T-helper 1 cell (primary cell): ENCODE measurements at places on chromosomes 4 and X.

- DNase-seq, result no peak
Measured at GRCh38 chr4:61320154-61320553, 120.0 kb downstream of the ADGRL3 start.

GRCh38 chr4:146945556-146946374 is at the start of gene TTC29:
Gene TTC29, minus strand, starts transcription at chr4:146945864. Its CDS starts 5,969 bp downstream, at chr4:146939895.
- DNase-seq, result peak; percentile 72

GRCh38 chrX:126820700-126821420 is 1.3 kb downstream of the PRR32 start:
- DNase-seq, result no peak

- no peak for DNase-seq
Measured at GRCh38 chr4:56552273-56552672, 46.7 kb downstream of the ARL9 start.

- no peak for DNase-seq
Measured at GRCh38 chr4:119894650-119895208, 171.9 kb downstream of the MAD2L1 start.

- DNase-seq, result no peak
Measured at GRCh38 chr4:155667568-155668511, 1.2 kb downstream of the GUCY1A1 start.

DNA sequence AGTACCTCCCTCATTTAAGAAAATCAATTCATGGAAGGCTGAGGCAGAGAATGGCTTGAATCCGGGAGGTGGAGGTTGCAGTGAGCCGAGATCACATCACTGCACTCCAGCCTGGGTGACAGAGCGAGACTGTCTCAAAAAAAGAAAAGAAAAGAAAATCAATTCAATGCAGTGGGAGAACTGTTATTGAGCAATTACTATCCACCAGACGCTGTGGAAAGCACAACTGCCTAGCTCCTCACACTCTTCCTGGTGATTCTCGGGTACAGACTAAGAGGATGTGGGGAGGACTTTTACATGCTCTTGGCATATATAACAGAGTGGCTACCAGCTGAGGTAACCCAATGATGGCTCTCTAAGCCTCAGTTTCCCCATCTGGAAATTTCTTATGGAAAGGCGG is 2.7 kb upstream of the TMSB4X start:
- peak; percentile 48 for DNase-seq

DNA sequence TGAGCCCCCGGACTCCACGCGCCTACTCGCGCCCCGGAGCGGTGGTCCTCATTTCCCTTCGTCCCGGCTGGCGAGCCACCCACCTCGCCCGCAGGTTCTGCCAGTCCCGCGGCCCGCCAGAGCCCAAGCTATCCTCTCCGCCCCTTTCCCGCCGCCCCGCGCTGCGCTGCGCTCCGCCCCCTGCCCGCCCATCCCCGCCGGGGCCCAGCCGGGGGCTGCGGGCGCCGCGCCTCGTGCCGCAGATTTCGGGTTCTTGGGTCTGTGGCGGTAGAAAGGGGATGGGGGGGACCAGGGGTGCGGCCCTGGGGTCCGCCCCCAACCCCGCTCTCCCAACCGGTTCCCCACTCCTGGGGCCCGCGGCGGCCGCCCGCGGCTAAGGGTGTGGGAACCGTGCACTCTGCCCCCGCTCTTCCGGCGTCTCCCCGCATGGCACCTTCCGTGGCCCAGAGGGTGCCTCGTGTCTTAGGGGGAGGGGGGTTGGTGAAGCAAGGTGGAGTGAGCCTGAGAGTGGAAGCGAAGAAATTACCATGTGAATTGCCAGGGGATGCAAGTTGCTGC is 650.8 kb upstream of the DIPK2B start:
- DNase-seq, result peak; percentile 29

DNA sequence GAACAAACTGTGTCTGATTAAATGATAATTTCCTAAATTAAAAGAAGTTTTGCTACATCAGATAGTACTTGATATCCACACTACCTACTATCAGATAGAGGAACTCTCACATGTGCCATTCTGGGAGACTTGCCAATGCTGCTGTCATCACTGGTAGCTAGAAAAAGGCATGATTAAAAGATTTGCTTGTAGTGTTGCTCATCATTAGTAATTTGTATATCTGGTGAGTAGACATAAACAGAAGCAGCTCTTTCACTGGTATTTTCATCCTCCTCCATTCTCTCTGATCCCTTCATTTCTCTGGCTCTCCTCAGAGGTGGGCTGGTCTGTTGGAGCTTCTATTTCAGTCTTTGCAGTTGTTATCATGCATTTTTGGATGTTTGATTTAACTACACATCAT is 56.0 kb downstream of the SPRY1 start:
- no peak for DNase-seq

DNA sequence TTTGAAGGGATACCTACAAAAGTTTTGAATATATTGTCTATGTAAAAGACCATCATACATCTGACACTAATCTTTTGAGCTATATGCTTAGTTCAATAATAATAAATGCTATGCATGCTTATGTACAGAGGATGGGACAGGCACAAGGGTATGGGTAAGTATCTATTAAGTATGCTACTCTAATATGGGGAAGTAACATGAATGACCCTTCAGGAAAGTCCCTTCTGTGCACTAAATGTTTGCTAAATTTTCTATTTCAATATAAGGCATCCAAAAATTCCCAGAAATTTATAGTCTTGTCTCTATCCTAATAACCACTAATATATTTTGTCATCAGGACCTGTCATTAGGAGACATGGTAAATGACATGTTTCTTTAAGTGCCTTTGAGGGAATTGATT is 19.0 kb downstream of the ATP8A1 start:
- no peak for DNase-seq

DNA sequence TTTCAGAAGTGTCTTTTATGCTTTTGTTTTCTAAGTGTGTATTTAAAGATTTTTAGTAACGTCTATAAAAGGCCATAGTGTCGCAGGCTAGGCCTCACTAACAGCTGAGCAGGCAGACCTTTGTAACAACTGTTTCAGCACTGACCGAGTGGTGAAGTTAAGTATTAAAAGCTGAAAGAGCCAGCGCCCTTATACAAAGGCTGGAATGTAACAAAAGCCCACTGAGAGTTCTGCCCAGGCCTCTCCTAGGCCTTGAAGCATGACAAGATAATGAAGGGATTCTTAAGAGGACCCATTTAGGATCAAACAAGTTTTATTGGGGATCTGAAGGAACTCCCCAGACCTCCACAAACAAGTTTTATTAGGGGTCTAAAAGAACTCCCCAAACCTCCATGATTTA is 722.5 kb upstream of the PRKX start:
- DNase-seq, result no peak

- no peak for DNase-seq
Measured at GRCh38 chr4:31080887-31081286, 360.7 kb downstream of the PCDH7 start.

- DNase-seq, result no peak
Measured at GRCh38 chrX:25968920-25969319, 169.2 kb upstream of the MAGEB18 start.

DNA sequence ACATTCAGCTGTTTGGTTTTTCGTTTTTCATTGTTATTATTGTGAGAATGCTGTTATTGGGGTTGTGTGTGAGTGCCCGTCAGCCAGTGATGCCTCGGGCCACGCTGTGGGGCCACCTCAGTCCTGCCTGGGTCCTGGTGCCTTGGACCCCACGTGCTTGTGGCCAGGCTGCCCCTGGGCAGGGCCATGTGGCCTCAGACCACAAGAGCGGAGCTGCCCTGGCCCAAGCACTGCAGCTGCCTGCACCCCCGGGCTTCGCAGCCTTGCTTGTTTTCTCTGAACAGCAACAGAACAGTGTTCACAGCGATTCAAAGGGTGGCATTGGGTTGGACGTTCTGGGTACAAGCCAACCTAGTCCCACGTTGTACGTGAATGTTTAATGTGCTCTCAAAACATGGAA is 56.9 kb downstream of the CPLX1 start:
- DNase-seq, result no peak

DNA sequence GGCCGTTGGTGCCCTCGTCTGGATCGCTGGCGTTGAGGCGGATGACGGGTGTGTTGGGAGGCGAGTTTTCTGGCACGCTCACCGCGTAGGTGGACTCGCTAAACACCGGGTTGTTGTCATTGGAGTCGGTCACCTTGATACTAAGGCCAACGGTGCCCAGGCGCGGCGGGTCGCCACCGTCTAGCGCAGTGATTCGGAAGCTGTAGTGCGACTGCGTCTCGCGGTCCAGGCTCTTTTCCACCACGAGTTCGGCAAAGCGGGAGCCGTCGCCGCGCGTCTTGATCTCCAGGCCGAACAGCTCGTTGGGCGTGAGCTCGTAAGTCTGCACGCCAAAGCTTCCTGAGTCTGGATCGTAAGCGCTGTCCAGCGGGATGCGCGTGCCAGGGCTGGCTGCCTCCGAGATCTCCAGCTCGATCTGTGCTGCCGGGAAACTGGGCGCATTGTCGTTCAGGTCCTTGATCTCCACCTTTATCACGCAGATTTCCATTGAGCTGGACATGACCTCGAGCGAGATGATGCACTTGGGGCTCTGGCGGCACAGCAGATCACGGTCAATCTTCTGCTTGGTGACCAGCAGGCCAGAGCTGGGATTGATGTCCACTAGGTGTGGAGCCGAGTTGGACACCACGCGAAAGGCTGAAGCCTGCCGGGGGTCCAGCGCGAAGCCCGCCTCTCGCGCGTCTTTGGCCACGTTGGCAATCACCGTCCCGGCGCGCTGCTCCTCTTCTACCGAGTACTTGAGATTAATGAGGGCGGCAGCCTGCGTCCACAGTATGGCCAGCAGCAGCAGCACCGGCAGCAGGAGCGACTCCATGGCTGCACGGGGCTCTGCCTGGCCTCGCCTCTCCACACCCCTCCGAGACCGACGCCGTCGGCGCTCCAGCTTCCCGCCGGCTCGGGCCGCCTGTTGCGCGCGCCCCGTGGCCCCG is 2.0 kb downstream of the PCDH19 start:
- DNase-seq, result no peak

DNA sequence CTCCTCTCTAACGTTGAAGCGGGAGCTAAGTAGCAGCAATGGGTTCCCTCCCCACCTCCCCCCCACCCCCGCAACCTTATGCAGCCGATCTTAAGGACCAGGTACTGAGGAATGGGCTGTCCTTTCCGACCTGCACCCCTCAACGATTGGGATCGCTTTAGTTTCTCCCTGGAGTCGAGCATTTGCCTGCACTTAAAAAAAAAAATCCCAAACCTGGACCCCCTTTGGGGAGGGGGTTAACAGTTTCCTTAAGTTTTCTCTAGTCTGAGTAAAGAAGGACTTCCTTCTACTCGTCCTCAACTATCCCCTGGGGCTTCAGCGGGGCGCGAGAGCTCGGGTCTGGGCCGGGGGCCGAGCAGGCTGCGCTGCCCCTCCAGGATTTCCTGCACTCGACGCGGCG is 25.7 kb upstream of the BCORL1 start:
- no peak for DNase-seq

DNA sequence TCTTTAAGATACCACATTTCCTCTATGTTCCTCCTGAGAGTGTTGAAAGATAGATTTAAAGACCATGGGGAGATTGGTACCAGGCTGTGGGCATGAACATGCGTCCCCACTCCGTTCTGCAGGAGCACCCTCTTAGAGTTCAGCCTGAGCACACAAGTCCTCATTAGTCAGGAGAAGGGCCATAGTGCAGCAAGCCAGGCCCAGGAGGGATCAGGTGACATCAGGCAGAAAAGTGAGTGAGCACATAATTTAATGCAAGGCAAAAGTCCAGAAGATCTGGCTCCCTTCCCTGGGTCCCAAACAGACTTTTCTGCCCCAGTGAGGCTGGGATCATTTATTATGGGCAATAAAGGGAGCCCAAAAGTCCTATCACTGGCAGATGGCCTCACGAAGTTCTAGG is 263.7 kb upstream of the AGTR2 start:
- no peak for DNase-seq

DNA sequence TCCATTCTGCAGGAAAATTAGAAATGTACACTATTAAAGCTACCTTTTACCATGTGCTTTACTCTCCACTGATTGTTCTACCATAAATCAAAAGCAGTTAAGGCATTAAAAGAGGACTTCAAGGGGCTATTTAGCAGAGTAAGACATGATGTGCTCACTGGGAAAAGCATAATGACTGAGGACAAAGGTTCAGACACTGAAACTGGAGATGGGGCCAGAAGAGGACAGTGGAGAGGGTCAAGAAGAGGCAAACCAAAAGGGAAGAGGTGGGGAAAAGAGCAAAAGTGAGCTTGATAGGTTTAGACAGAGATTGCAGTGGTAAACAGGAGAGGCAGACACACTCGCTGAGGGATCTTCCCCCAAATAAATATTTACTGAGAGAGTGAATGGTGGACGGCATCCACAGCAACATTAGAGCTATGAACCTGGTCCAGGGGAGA is 23.8 kb downstream of the SH3RF1 start:
- no peak for DNase-seq

DNA sequence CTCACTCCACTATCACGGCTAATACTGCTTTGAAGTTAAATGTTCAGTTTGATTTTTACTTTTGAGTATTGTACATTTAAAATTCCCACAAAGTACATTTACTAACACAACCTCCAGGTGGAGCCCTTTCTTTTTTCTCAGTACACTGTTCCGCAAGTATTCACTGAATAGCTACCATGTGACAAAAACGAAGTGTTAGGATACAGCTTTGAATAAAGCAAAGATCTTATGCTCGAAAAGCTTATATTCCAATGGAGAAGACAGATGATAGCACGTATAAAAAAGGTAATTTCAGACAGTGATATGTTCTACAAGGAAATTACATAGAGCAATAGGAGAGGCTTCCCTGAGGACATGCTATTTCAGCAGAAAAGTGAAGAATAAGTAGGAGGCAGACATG is 60.7 kb upstream of the ABCG2 start:
- no peak for DNase-seq

- DNase-seq, result no peak
Measured at GRCh38 chrX:136047969-136048368, 62.7 kb downstream of the SLC9A6 start.

DNA sequence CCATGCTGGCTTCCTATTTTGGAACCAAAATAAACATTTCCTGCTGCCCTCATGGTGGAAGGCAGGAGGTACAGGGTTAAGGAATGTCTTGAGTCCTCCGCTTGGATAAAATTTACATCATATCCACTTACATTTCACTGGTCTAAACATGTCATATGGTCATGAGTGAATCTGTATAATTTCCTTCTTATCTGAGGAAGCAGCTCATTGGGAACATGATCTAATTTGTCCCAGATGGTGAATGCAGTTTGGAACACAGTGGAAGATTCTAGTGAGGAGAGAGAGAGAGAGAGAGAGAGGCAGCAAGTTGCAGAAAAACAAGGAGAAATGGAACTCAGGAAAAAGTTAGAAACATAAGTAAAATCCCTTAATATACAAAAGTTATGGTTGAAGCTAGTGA is 46.8 kb downstream of the MXRA5 start:
- no peak for DNase-seq

- no peak for DNase-seq
Measured at GRCh38 chr4:117984366-117984680, 50.0 kb upstream of the NDST3 start.

- DNase-seq, result no peak
Measured at GRCh38 chr4:3607690-3608552, 75.7 kb upstream of the LRPAP1 start.

GRCh38 chrX:72409993-72410392 is 104.3 kb upstream of the CITED1 start:
- no peak for DNase-seq
